ENCODE measurements at places on chromosomes 7 and 10.

- DNase-seq, result no peak
Observed at GRCh38 chr7:141181812-141182211, 107.9 kb downstream of the TMEM178B start.

GRCh38 chr7:42452356-42452755 is 215.3 kb upstream of the GLI3 start:
- no peak for DNase-seq

- DNase-seq, result no peak
Observed at GRCh38 chr10:102198027-102198426, 28.1 kb upstream of the ELOVL3 start.

DNA sequence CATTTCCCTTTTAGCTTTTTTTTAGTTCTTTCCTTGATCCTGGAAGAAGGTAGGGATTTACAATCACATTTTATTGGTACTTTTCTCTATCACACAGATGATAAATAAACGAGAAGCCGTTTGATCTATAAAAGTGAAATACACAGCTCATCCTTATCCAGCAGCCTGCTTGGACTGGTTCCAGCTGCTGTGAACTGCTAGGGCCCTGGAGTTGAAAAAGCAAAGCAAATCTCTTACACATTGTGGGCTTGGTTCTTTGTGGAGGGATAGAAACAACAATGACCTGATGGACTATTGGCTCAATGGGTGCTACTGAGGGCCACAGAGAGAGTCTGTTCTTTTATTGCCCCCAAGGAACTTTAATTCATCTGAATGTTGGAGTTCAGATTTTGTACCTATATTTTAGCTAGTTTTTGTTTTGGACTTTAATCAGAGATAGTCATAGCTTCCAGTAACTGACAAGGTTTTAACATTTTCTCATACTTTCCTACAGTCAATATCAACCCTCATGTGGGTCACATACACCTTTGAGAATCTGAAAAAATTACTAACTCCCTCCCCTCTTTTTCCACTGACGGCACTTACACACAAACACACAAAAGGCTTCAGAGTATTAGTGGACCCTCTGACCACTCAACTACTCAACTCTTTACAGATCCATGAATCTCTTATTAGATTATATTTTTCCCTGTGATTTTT is 91.6 kb upstream of the CCDC6 start:
- DNase-seq, result no peak

DNA sequence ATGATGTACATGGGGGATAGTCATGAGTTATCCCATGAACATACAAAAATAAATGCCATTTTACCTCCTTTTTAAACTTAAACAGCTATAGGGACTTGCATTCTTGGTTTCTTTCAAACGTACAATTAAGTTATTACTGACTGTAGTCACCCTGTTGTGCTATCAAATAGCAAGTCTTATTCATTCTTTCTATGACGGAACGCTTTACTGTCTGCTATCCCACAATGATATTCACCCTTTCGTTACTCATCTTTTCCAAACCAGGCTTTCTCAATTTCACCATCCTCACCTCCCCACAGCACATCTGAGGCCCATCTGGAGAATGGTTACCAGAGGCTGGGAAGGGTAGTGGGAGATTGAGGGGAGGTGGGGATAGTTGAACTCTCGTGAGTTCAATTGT is 218.8 kb downstream of the PHF14 start:
- DNase-seq, result no peak

DNA sequence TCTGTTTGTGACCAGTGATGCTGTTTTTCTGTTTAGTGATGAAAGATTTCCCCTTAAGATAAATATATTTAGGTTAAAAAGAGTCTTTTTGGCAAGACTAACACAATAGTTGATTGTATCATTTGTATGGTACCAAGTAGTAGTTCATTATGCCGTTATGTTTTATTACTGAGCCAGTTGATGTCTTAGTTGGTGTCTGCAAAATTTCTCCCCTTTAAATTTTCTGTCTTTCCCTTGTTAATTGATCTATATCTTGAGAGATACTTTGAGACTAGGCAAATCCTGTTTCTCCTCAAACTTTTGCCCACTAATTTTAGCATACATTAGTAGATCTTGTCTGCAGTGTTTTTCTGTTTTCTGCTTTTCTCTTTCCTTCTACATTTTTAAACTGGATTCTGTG is 21.7 kb downstream of the UBE3C start:
- no peak for DNase-seq

DNA sequence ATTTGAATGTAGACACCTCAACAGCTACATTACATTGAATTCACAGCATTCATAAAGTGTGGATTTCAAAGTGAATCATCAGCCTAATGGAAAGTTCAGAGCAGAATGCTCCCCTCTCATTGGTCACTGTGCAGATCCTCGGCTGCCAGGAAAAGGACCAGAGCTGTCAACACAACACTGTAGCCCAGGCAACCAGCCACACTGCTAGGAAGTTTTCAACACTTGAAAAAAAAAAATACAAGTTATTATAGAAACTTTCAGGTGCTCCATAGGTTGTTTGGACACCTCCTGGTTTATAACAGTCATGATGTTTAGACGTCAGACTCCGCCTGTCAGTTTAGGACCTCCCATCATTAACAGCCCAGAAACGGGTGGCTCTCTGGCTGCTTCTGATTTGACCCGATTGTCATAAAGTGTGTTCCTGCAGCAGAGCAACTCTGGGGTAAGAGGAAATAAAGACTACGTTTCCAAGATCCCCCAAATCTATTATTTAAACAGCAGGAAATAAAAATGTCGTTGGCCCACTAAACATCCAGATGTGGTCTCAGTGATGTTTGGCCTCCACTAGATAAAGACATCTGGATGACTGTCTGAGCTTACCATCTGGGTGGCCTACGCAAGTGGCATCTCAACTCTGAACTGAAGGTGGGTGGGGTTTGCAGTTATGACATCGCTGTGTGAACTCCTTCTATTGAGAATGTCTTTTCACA is 117.4 kb downstream of the CABCOCO1 start:
- no peak for DNase-seq

GRCh38 chr7:4014346-4015050 is 667.6 kb upstream of the FOXK1 start:
- no peak for DNase-seq

DNA sequence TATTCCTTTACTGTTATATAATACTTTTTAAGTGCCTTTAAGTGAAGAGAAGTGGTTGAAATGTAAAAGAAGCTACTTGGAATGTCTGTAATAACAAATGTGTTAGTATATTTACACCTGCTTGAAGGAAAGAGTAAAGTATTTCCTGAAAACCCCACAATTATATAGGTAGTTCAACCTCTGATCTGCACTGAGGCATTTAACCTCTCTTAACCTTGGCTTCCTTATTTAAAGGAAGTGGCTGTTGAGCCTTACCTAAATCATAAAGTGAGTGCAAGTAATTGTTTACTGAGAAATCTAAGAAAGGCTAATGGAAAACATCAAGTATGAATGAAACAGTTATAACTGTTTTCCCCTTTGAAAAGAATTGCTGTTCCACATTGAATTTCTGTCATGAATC is 294.5 kb downstream of the ADK start:
- DNase-seq, result no peak

- DNase-seq, result no peak
Observed at GRCh38 chr7:141704741-141705140, 2.8 kb upstream of the DENND11 start.

DNA sequence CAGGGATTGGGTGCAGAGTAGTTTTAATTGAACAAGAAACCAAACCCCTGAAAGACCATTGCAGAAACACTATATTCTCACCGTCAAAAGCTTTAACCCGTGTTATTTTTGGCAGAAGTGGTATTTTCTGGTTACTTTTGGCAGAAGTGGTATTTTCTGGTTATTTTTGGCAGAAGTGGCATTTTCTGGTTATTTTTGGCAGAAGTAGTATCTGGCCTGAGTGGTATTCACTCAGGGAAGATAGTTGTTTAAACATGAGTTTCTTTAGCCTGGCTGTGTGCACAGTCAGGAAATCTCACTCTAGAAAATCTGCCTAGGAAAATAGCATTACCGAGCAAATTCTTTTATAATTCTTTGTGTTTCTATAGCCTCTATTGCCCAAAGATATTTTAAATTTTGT is 322.7 kb downstream of the GFRA1 start:
- no peak for DNase-seq

DNA sequence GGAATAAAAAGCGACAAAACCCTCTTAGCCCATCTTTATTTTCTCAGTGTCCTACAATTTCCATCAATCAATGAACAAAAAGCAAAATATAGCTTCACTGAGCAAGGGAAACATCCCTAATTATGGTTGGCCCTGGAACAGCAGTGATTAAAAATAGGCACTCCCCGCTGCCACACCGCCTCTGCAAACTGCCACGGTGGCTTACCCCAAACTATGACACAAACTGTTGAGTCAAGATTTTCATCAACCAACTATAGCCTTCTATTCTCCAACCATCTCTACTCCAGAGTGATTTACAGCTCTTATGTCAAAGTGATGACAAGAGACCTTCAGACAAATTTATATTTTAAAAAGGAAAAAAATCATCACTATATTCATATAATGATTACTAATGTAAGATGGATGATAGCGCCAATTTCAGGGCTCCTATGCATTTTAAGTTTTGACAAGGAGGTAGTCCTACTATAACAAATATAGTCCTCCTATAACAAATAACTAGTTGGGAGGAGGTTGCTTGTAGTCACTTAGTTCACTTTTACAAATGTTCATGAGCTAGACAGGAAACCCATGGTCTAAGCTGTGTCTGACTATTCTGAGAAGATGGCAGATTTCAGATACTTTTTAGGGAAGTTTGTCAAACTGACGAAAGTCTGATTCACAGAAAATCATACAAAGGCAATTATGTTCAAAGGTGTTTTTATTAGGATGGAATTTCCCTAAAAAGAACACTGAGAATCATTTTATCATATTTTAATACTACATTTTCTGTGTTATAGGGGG is 26.3 kb downstream of the DENND11 start:
- DNase-seq, result no peak

DNA sequence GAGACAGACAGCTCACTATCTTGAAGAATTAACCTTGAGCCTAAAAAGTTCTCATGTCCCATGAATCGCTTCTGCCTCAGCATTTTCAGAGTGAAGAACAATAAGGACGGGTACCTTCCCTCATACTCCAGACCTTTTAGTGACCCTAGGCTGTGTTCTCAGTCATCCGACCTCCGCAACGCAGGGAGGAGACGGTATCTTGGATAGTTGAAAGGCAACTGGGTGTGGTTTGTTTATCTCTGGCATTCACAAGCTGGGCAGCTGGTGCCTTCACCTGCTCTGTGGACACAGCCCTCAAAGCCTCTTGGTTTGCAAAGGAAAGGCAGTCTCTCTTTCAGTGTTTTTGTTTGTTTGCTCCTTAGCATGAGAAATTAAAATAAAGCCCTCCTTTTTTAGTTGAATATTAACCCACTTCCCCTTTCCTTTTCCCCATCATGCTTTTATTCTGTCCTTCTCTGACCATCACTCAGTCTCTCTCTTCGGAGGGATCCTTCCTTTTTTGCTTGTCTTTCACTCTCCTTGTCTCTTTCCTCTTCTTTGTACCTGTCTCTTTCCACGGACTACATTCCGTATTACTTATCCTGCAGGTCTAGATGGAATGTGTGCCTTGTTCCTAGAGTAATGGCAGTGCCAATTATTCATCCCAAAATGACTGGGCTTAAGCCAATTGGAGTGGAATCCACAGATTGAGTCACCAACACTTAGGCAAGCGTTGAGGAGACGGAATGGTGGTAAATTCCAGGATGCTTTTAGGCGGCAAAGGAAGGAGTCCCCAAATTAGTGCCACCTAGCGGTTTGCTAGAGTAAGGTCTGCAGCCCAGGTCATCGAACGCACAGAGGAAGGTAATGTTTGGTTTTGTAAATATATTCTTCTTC is 45.8 kb downstream of the PRR15 start:
- no peak for DNase-seq

DNA sequence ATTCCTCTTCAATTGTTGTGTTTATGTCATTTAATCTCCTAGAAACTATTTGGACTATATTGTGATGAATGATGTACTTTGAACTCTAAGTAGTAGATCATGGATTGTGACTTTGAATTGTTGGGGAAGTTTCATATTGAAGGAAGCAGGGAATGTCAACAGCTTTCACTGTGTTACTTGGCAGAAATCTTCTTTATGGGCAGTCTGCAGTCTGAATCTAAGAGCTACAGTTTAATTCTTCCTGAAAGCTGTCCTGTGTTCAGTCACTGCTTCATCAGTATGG is 91.6 kb downstream of the PPP1R9A start:
- no peak for DNase-seq

DNA sequence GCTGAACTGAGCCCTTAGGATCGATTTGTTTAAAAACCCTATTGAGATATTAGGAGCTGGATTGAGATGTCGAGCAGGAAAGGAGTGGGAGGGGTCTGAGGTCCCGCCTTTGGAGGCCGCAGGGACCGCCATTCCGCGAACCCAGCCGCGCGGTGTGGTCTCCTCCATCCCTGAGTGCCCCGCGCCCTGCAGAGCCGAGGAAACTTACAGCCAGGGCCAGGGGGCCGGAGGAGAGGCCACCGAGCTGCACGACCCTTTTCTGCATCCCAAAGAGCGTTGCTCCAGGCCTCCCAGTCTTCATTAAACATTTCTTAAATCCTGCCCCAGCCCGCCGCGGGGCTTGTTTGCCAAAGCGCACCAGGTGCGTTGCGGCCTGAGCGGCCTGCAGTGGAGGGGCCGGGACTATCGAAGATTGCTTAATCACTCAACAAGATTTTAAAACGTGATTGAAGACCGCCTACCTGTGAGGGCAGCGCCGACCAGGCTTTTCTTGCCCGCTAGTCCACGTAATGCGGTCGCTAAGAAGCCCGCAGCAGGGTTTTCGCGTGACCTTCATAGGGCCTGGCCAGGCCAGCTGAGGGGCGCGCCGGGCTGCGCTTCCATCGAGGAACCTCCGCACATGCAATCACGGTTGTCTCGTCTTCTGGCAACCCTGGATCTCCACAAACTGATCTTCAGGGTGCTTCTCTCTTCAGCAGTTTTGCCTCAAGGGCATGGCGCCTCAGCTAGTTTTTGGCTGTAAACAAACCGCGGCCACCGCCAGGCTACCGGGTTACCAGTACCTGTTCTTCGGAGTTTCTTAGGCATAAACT is 2.0 kb upstream of the CTBP2 start:
- no peak for DNase-seq

- no peak for DNase-seq
Observed at GRCh38 chr10:80443531-80443974, 10.6 kb upstream of the TSPAN14 start.

DNA sequence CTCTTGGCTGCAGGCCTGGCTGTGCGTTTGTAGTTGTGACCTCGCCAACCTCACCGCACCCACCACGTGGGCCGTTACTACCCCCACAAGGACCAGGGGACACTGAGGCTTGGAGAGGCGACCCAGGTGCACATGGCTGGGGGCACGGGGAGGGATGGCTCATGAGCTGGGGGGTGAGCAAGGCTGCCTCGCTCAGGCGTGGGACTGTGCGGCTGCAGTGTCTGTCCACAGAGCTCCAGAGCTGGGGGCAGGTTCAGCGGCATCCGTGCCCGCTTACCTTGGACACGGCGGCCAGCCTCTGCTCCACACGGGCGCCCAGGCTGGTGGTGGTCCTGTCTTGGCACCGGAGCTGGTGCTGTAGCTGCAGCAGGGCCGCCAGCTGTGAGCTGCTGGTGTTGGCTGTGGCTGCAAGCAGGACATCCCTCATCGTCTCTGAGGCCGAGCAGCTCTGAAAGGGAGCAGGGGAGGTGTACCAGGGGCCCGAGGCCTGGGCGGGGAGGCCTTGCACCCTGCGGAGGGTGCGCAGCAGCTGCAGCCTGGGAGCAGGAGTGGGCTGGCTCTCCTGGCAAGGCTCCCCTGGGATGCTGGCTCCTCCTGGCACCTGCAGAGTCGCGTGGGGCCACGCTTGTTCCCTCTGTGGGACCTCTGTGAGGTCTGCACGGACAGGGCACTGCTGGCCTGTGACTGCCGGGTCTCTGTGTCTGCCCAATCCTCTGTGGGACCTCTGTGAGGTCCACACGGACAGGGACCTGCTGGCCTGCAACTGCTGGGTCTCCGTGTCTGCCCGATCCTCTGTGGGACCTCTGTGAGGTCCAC is 60.0 kb upstream of the NKX6-2 start:
- no peak for DNase-seq
